A673 (cell line): ENCODE measurements at places on chromosomes 7 and 10.

- no peak for DNase-seq
These were observed 202.8 kb upstream of the CXCL12 start for GRCh38 chr10:44587488-44588318.

GRCh38 chr7:100867776-100868485 is 744 bp downstream of the TRIP6 start:
- DNase-seq = no peak

DNA sequence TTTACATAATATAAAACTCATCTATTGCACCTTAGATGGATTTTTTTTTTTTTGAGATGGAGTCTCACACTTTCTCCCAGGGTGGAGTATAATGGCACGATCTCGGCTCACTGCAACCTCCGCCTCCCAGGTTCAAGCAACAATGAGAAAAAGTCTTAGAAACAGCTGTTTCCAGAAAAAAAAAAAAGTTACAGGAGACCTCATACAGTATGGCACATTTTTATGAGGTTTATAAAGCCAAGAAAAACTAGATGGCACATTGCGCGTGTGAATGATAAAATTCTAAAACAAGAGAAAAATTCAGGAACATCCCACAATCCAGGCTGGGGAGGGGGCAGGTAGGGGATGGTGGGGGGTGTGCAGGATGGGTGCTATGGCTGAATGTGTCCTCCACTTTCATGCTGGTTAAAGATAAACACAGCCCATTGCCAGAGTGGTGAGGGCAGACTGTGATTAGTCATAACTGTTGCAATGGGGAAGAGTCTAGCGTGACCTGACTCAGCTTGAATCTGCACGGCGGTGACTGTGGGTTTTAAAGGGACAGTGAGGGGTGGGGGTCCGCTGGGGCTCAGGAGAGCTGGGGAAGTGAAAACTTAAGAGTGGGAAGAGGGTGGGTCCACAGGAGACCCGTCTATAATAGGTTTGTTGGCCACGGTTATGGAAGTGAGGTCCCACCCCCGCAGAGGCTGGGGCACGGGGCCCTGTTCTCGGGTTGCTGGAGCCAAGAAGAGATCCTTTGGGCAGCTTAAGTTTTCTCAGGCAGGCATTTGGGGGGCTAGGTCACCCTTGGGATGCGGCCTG is 11.9 kb upstream of the LRRC27 start:
- peak; percentile 63 for DNase-seq

DNA sequence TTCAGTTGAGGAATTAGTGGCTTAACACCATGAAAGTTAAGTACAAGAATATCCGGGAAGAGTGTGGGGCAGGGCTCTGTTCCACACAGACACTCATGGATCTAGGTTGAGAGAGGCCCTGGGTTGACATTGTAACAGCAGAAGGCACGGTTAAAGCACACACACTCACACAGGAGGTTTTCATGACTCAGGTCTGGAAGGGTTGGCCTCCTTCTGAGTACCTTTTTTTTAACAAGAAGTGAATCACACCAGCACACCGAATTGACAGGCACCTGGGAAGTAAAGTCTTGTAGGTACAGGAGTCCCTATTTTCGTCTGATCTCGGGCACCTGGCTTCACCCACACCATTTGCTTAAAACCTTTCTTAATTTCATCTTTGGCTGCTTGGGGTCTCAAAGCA is 509.4 kb upstream of the ADARB2 start:
- no peak for DNase-seq

DNA sequence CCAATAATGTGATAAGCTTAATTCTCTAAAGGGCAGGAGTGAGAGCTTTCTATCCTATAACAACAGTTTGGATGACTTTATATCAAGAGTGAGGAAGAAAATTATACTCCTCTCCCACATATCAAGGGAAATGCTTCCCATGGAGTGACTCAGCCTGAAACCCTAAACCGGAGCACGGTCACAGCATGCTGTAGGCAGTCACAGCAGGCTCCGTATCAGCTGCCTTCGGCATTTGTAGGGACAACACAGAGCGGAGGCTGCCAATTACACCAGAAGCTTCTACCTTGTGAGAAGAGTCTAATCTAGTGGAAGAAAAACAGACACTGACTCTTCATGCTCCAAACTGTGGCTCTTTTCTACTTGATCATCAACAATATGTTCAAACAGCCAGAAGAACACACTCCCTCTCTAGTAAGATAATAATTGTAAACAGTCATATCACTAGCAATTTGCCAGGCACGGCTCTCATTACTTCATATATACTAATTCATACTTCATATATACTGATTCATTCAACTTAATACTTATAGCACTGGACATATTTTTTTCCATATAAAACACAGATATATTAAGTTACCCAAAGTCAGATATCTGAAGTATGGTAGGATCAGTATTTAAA is 65.9 kb downstream of the DGKB start:
- peak; percentile 94 for DNase-seq

DNA sequence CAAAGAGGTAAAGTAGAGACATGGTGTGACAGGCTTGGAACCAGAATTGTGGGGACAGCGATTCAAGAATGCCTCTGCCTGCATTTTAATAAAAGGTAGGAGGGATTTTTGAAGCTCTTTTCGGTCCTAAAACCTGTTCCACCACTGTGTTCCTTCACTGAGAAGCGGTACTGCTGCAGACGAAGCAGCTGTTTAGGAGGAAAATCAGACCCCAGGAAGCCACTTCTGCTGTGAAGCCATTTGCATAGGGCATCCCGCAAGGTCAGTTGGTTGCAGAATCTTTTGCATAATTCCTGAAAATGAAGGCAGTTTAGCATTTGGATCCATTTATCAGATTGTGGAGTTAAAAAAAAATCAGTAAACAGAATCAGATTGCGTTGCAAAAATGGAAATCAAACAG is 183.3 kb upstream of the PRKCQ start:
- no peak for DNase-seq

GRCh38 chr7:53744403-53744760 is 708.9 kb downstream of the POM121L12 start:
- DNase-seq = no peak

GRCh38 chr7:27242555-27243339 is at the start of gene EVX1:
Gene EVX1 (plus strand): TSS chr7:27242802. CDS start chr7:27243031, 229 bp downstream.
- DNase-seq = no peak

DNA sequence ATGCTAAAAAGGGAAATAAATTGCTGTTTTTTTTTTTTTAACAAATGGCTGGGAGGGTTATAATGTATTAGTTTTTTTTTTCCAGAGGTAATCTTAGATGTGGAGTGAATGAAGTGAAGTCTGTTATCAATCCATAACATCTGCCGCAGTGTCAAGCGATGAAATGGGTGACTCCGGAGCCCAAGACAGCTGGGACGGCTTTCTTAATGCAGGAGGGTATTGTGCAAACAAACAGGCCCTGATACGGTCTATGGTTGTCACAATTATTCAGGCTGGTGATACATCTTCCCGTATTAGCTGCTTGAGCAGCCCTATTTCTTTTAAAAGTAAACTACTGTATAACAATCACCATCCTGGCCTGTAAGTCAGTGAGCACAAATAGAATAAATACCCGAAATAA is 1231.2 kb downstream of the GATA3 start:
- DNase-seq = no peak

DNA sequence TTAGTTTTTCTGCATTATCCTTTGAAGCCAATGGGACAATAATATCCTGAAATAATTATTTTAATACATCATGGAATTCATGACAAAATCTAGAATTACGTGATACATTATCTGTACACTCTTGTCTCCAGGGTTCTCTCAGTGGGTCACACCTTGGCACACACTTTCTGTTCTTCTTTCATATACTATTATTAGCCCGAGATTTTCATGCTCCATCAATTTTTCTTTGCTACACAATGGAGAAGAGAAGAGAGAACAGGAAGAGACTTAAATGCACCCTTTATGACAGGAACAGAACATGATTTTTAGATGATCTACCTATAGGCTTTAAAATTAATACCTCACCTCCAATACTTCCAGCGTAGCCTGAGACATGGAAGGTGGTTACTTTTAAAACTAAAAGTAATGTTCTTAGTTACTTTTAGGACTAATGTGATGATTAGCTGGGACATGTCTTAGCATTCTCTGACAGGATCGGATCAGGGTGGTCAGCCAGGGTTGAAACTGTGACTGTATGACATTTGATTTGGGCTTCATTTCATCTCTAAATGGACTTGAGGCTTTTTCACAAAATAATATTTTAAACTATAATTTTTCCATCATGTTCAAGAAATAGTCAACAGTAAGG is 148.2 kb upstream of the WNT16 start:
- no peak for DNase-seq
